ENCODE measurements at places on chromosomes 7 and 10.

GRCh38 chr10:132186488-132187429 is at the start of gene DPYSL4:
Gene DPYSL4, plus strand, starts transcription at chr10:132186948. Its CDS starts 116 bp downstream, at chr10:132187064.
- peak; percentile 33 for DNase-seq

GRCh38 chr10:123788981-123789380 is 102.6 kb downstream of the CPXM2 start:
- DNase-seq = no peak

- DNase-seq = no peak
These were observed 375.5 kb upstream of the LRRTM3 start for GRCh38 chr10:66550351-66550750.

- DNase-seq = no peak
These were observed 119.9 kb downstream of the CCNY start for GRCh38 chr10:35456153-35456720.

DNA sequence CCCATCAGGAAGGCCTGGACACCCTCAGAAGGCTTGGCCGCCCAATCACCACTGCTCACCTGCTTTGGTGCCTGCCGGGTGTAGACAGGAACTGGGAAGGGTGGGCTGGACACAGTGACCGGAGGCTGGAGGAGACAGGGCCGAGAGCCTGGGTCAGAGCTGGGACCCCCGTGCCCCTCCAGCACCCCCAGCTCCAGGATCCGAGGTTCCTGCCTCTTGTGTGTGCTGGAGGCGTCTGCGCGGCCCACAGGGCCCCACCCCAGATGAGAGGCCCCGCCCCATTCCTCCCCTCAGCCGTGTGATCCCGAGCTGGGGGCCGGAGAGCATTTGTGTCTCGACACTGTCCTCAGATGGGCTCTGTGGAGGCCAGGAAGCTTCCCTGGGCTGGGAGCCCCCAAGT is 9.4 kb downstream of the ADAM8 start:
- no peak for DNase-seq

DNA sequence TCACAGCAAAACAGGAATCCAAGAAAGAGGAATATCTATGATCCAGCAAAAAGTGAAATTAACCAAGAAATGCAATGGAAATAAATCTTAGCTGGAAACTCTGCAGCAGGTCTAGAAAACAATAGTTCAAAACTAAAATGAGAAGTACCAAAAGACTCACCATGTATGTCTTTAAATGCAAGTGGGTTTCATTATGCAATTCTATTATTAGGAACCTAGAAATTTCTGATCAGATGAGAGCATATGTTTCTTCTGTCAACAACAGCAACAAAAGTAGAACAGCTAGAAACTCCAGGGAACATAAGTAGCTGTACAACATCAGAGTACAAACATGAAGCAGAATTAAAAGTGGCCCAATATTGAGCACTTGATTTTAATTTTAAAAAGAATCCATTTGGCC is 304.0 kb downstream of the ARHGAP12 start:
- no peak for DNase-seq

DNA sequence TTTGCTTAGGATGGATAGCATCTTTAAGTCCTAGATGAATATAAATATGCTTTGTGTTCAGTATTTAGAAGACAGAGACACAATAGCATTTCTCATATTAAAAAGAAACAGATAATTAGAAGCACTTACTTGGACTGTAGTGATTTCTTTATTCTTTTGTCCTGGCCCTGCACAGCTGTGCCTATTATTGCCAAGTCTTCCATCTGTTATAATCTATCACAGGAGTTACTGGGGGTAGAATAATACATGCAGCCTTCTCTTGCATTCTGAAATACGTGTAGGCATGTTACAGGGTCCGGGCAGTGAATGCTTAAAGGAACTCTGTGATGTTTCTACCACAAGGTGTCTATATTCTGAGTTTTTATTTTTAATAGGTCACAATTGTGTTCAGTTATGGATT is 461.5 kb upstream of the COBL start:
- DNase-seq = no peak

- DNase-seq = peak; percentile 3
These were observed 286.4 kb downstream of the PTPRN2 start for GRCh38 chr7:158301207-158301606.

- DNase-seq = no peak
These were observed 6.7 kb upstream of the MNX1 start for GRCh38 chr7:157017149-157017548.

GRCh38 chr7:86706406-86706805 is 62.7 kb downstream of the GRM3 start:
- DNase-seq = no peak

DNA sequence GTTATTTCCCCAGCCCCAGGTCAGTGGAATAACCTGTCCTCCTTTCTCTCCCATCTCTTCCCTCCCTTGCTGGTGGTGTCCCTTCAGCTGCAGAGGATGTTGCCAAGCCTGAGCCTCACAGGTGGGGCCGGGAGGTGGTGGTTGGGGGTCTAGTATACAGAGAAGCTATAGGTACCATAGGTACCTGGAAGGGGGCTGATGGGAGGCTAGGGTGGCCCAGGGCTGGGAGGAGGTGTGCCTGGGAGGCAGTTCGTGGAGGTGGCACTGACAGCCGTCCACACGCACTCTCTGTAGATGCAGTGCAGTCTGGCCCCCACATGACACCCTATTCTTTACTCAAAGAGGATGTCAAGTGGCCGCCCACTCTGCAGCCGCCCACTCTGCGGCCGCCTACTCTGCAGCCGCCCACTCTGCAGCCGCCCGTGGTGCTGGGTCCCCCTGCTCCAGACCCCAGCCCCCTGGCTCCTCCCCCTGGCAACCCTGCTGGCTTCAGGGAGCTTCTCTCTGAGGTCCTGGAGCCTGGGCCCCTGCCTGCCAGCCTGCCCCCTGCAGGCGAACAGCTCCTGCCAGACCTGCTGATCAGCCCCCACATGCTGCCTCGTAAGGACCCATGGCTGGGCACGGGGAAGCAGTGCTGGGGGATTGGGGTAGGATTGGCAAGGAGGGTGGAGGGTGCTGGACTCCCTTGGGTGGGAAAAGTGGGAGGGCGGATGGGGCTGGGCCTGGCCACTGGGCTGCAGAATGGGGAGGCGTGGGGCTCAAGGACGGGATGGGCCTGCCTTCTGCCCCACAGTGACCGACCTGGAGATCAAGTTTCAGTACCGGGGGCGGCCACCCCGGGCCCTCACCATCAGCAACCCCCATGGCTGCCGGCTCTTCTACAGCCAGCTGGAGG is 9.5 kb downstream of the IRF5 start:
- no peak for DNase-seq

- peak; percentile 57 for DNase-seq
These were observed 146.5 kb downstream of the ARID5B start for GRCh38 chr10:62047960-62048383.

- DNase-seq = no peak
These were observed 75.7 kb downstream of the RSU1 start for GRCh38 chr10:16741540-16741939.

DNA sequence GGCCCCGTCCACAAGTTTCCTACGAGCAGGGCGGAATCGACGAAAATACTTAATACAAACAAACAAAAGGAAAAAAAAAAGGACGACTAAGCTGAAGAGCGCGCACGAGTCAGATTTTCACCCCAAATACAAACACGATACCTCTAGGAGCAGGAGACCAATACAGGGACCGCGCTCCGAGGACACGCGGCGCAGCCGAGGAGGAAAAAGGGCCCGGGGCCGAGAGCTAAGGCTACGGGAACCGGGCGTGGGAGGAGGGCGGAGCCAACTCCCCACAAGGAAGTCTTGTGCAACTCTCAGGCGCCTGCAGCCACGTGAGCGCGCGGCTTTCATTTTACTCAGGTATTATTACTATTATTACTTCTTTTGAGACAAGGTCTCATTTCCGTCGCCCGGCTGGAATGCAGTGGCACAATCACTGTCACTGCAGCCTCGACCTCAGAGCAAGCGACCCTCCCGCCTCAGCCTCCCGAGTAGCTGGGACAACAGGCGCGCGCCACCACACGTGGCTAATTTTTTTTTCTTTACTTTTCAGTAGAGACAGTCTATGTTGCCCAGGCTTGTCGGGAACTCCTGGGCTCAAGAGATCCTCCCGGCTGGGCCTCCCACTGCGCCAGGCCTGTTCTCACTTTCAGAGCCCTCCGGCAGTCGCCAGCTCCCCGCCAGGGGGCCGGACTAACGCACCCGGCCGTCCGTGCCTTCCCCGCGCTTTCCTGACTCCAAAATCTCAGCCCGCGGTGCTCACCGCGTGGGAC is 1.2 kb downstream of the HNRNPF start:
- DNase-seq = peak; percentile 93

GRCh38 chr7:28389504-28390395 is 22.6 kb upstream of the CREB5 start:
- no peak for DNase-seq

- no peak for DNase-seq
These were observed 24.6 kb downstream of the RPP38 start for GRCh38 chr10:15121707-15122106.

- DNase-seq = no peak
These were observed 356.6 kb downstream of the SH2D4B start for GRCh38 chr10:80894311-80894791.

DNA sequence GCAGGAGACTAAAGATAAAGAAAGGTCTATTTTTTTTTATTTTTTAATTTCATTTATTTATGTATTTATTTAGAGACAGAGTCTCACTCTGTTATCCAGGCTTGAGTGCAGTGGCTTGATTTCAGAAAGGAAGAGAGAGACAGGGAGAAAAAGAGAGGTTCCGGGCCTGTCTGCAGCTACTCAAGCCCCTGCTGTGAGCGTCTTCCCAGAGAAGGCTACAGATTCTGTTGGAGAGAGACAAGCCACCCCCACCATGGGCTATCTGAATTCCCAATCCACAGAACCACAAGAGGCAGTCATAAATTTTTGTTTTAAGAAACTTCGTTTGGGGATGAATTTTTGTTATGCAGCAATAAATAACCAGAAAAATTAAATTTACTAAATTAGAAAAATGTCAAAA is 68.1 kb downstream of the CALN1 start:
- DNase-seq = no peak

DNA sequence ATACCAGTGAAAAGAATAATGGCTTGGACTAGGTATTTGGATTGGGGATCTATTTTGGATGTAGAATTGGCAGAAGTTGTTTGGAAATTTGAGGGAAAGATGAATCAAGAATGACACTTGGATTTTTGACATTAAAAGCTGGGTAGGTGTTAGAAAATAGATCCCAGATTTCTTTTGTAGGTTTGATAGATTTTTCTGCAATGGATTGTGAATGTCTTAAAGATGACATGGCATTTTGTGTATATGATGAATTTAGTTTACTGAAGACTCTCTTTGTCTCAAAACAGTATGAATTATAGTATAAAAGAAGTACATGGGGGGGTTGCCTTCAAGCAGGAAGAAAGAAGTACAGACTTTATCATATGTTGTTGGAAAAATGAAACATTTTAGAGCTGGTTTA is 75.8 kb downstream of the MPLKIP start:
- no peak for DNase-seq

- no peak for DNase-seq
These were observed 150.6 kb upstream of the NRG3 start for GRCh38 chr10:81724431-81724830.

DNA sequence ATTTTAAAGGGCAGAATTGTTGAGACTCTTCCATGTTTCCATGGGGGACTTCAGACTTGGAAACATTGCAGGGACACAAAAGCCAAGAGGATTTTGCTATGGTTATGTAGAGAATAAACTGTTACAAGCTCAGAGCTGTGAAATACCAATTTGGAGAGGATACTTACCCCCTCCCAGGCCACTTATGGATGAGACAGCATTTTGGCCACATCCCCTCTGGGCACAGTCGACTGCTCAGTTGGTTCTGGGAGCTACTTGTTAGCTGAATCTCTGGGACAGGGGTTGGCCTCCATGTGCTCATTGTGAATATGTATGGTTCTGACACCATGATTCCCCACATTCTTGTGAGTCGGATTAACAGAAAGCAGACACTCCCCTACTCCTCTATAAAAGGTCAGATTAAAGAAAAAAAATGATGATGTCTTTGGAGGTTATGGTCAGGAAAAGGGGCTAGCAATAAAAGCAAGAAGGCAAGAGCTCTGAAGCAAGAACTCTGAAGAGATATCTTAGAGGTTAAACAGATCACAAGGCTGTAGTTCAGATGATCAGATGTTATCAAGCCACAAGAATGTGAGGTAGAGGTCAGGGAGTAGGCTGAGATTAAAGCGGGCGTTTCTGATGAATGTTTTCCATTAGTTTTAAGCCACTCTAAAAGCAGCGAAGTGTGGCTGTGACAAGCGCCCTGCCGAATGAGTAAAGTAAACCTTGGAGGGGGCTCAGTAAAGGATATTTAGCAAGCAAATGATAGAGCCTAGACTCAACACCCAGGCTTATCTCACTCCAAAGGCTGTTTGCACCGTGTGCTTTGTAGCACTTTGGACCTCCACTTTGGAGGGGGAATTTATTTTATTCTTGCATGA is 17.2 kb downstream of the STAMBPL1 start:
- peak; percentile 29 for DNase-seq

GRCh38 chr10:125050383-125050782 is 108.5 kb downstream of the ZRANB1 start:
- DNase-seq = no peak

DNA sequence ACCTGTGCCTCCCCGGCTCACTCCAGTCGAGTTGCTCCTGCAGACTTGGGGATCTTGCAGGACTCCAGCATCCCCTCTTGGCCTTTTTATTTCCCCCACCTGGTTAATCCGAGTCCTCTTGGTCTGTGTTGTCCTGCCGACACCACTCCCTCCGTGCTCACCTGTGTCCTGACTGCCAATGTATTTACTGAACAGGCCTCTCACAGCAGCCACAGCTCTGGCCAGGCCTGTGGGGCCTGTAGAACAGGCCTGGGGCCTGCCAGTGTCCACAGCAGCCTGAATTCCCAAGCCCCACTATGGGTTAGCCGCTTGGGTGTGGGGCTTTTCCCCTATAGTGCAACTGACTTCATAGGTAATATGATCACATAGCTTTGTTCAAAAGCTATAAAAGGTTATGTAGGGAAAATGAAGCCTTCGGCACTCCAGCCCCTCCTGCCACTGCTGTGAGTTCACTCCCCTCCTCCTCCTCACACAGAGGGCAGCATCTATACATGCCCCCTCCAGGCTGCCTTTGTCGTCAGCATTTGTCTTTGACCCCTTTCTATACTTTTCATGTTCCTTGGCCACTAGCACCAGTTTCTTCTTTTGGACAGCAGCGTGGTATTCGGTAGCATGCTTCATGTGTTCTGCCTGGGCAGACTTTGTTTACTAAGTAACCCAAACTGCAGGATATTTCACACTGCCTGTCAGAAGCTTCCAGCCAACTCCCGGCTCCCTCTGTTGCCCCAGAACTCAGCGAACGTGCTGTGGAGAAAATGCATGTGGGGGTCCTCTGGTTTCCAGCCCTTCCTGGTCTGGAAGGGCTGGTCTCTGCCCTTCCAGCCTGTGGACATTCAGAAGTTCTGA is 46.1 kb downstream of the ZNF467 start:
- no peak for DNase-seq

DNA sequence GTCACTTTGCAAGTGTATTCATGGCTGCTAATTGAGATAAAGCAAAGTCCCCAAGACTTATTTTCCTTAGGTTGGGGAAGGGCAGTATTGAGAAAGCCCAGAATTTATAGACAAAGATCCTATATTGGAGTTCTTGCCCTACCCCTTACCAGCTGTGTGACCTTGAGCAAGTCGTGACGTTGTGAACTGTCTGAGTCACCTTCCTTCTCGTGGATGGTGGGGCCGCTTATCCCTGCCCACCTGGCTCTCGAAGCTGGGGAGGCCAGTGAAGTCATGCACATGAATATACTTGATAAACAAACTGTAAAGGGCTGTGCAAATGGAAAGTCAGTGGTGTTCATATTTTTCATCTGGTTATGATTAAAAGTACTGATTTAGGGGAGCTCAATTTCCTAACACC is 127.4 kb downstream of the TACC2 start:
- no peak for DNase-seq

All from stimulated activated CD4-positive, alpha-beta T cell treated with anti-CD3 and anti-CD28 coated beads, Interleukin-2, amount 100 ng/mL, for 24 hours (primary cell).